Activated CD8-positive, alpha-beta T cell treated with anti-CD3 and anti-CD28 coated beads, Interleukin-2, amount 10 ng/mL, durations not matched to agents 7 days and 5 days (primary cell): ENCODE measurements at places on chromosomes 3 and 15. TPM values are rescaled to one million over a fixed set of nuclear protein-coding genes. Genes with fewer than 3 reads are reported as not detected.

DNA sequence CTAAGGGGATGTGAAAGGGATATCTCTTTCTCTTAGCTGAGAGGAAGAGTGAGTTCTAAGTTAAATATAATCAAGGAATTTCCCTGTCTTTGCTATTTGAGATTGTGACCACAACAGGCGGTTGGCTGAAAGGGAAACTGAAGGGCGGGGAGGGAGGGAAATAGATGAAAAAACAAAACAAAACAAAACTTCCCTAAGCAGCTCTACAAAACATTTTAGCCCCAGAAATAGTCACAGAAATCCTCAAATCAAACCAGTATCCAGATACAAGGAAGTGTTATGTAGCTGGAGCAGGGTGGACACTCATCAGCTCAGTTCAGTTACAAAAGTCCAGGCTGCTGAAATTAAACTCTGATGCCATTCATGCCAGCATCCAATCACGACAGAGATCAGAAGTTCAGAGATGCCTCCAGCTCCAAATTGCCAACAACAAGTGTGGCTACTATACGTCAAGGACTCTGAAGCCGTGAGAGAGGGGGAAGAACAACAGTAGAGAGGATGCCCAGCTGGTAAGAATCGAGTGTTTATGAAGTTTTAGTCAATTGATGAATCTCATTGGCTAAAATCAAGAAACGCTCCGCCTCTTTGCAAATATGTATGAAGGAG lies 319 bp upstream of the TP63 start:
- no peak for DNase-seq
- H3K27me3 ChIP-seq: no peaks in the 10 kb centered on the region
- H3K36me3 ChIP-seq: no peaks in the 10 kb centered on the region
- H3K4me1 ChIP-seq: peaks cover 9% of the 10 kb centered on the region

DNA sequence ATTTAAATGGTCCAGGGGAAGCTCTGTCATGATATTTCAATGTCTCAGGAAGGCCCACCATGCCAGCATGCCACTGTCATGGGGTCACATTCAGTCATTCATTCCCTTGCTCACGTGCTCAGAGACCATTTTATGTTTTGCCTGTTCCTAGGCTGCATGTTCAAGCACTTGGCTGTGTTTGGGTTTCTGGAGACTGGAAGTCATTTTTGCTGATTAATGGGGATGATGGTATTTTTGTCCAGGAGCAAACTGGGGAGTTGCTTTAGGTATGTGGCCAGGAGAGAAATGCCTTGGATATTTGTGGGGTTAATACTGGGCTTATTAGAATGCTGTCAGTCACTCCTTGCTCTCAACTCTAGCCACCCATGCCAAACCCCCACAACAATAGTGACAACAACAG lies 303.5 kb downstream of the PTPRG start:
- no peak overlapping the region for H3K4me3 ChIP-seq
- no peaks in the 10 kb centered on the region for H3K4me1 ChIP-seq
- no peak overlapping the region for H3K27ac ChIP-seq
- H3K27me3 ChIP-seq: no peaks in the 10 kb centered on the region

- no peak overlapping the region for H3K4me3 ChIP-seq
- no peak for DNase-seq
- H3K27ac ChIP-seq: no peak overlapping the region
- H3K36me3 ChIP-seq: no peaks in the 10 kb centered on the region
Measured at GRCh38 chr15:66231394-66232266, 21.9 kb downstream of the MEGF11 start.

DNA sequence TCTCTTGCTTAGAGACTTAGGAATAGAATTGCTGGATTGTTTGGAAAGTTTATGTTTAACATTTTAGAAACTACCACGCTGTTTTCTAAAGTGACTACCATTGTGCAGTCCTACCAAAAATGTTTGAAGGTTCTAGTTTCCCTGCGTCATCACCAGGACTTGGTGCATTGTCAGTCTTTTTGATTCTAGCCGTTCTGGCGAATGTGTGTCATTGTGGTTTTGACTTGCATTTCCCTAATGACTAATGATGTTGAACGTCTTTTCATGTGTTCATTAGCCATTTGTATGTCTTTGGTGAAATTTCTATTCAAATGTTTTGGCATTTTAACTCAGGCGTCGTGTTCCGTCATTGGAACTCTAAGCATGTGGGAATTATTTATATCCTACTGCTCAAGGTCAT lies 58.0 kb downstream of the CHD2 start:
- no peaks in the 10 kb centered on the region for H3K27me3 ChIP-seq
- peak overlapping the region; percentile 69 for H3K27ac ChIP-seq
- H3K36me3 ChIP-seq: peaks cover 85% of the 10 kb centered on the region
- no peak overlapping the region for H3K4me3 ChIP-seq
- DNase-seq: peak; percentile 38
- peaks cover 19% of the 10 kb centered on the region for H3K4me1 ChIP-seq

Gene DPPA2
- not detected for total RNA-seq

Gene HCN4
- not detected for total RNA-seq

Gene GASK1A
- total RNA-seq: not detected

Gene GMPPB
- 50.4 TPM for total RNA-seq

Gene MBD4
- total RNA-seq: 50.1 TPM
